ENCODE measurements at places on chromosomes 3 and 15.

GRCh38 chr15:61396235-61396919 lies 167.3 kb upstream of the RORA start:
- no peak for DNase-seq

DNA sequence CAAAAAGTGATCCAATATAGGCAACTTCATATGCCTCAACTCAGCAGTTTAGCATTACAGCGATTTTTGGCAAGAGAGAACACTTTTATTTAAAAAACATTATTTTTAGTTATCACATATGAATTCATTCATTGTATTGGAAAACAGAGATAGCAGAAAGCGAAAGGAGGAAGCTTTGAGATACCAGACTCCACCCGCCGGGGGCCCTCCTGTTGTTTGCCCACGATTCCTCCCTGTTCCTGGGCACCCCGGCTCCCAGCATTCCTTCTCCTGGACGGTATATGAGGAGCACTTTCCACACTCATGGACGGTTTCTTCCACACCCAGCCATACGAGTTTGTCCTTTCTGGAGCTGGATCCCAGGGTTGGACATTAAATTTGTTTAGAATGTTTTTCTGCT lies 18.2 kb downstream of the APBA2 start:
- no peak for DNase-seq

- no peak for DNase-seq
These were observed 372.6 kb downstream of the NR2F2 start for GRCh38 chr15:96703091-96703490.

DNA sequence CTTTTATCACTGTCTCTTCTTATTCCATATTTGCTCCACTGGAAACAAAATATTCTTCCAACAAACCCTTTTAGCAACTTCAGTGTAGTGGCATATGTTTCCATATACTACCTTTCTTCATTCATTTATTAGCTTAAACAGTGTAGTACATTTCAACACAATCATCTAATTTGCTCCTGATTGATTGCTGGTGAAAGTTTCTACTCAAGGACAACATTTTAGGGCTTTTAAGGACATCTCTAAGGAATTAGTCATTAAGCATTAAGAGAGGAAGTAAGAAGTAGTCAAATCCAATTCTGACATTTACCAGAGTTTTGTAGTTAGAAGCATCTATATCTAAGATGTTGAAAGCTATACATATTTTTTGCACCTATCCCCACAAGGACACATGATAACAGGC lies 55.8 kb downstream of the RSRC1 start:
- DNase-seq = no peak

DNA sequence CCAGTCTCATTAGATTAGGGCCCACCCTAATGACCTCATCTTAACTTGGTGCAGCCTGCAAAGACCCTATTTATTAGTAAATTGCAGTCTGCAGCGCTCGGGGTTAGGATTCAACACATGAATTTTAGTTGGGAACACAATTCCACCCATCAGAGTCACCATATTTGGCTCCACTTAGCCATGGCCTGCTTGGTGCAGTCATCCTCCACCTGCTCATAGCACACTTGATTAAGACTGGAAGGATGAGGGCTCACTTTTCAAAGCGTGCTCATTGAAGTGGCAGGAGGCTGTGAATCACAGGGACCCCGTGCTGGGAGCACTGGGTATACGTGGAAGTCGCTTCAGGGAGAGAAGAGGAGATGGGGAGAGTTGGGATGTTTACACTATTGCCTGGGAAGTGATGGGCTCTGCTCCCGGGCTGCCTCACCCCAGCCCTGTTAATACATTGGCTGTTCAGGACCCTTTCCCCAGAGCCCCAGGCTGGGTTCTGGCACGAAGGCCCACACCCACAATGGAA lies 68.2 kb downstream of the ASB7 start:
- DNase-seq = no peak

DNA sequence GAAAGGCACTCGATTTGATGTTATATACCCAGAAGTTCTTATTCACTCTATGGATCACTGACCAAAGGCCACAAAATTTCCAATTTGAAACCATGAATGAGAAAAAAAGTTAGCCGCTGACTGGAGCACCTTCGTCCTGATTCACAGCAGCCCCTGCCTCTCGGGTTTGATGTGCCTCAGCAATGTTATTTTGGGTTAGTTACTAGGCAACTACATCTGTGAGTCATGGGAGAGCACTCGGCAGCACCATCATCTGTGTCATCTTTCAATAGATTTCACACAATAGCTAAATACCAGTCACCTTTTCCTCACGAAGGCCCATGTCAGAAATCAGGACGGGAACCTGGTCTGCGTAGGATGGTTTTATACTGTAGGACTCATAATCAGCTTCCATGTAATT lies 269.2 kb downstream of the ZBBX start:
- peak; percentile 34 for DNase-seq

- no peak for DNase-seq
These were observed 2.8 kb upstream of the EIF4G1 start for GRCh38 chr3:184311633-184312032.

DNA sequence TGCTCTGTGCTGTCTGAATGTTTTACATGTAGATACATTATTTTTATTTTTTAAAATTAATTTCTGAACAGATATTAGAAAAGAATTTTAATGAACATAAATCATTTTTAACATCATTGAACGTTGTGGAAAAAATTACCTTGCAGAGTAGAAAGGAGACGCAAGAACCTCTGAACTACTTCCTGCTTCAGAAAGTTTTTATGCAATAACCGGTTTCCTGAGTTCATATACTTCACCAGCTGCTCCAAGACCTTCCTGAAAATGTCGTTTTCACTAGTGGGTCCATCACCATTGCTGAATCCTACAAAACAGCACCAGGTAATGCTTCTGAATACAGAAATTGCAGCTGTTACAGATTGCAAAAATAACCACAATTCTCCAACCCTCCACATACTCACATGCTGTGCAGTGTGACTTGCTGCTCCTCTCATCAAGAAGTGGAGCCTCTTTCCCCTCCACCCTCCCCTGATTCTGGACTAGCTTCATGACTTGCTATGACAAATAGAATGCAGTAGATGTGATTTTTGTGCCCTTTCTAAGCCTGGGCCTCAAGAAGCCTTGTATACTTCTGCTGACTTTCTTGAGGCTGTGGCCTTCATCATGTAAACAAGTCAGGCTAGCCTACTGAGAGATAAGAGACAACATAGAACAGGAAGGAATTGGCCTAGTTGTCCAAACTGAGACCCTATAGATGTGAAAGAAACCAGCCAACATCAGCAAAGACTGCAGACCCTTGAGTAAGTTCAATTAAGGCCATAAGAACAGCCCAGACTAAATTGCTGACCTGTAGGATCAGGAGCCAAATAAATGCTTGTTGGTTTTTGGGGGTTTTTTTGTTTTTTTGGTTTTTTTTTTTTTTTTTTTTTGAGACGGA lies 80.4 kb downstream of the TRANK1 start:
- DNase-seq = no peak

GRCh38 chr15:59300618-59301139 lies 72.0 kb downstream of the MYO1E start:
- no peak for DNase-seq

DNA sequence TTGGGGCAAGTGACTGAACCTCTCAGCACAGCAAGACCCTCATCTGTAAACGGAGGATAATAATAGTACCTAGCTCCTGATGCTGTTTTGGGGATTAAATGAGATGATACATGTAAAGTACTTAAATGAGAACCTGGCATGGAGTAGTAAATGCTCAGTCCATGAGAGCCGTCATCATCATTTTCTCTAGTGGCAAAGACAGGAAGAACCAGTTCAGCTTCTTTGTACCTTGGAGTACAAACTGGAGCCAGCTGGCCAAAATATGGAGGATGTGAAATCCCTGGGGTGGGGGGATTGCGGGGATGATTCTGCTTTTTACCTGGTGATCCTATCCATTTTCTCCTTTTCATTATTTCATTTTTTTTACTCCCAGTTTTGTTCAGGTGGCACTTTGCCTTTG lies 204.2 kb upstream of the LRRN1 start:
- DNase-seq = no peak

GRCh38 chr3:6753536-6753935 lies 107.4 kb upstream of the GRM7 start:
- no peak for DNase-seq

DNA sequence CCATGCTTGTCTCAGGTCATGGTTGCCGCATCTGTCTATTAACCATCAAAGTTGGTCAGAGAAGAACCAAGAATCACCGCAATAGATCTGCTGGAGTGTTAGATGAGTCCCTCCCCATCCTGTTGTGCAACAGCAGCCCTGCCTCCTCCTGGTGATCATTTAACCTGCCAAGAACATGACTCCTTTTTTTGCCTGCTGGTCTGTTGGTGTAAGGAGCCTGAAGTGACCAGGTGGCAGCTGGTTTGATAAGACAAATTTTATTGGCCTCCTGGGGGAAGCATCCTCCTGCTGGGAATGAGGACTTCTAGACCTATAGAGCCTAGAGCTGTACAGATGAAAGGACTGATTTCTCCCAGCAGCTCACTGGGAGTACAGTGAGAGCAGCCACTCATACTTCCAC lies 43.5 kb upstream of the RAF1 start:
- no peak for DNase-seq

DNA sequence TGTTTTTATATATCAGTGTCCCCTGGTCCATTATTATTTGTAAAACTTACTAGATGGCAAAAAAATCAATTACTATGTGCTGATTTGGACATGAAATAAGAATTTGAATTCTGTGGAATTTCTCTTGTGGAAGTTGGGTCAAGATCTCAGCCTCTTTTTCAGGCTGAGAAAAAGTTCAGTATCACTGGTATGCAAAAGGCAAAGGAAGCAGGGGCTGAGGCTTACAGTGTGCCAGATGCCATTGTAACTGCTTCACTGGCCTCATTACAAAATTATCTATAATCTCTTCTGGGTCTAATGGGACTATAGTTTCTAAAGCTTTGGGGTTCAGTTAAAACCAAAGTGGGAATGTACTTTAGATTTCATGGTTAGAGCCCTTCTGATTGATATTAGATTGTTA lies 125.9 kb upstream of the SLC7A14 start:
- DNase-seq = no peak

- no peak for DNase-seq
These were observed 21.7 kb upstream of the EPHB3 start for GRCh38 chr3:184539801-184540435.

DNA sequence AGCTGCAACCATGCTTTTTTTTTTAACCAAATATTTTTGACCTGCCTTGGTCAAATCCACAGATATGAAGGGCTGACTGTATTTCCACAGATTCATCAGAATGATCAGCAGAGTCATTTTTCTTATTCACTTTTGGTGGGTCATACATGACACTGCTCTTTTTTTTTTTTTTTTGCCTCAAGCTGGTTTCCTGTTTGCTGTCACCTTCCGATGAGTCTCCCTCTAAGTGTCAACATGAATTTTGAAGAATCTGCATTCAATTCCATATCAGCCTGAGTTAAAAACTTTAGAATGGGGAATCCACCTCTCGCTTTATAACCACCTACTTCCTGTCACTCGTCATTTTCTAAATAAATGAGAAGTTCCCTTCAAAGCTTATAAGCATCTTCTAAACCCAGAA lies 2.2 kb upstream of the SLC12A8 start:
- no peak for DNase-seq

GRCh38 chr15:25777037-25777436 lies 86.1 kb downstream of the ATP10A start:
- no peak for DNase-seq

GRCh38 chr15:59160880-59161593 lies 45.6 kb upstream of the LDHAL6B start:
- DNase-seq = peak; percentile 33

- no peak for DNase-seq
These were observed 375.3 kb downstream of the PLOD2 start for GRCh38 chr3:145785668-145786067.

GRCh38 chr15:26433818-26434217 lies 339.0 kb downstream of the GABRB3 start:
- no peak for DNase-seq

GRCh38 chr3:185936273-185936629 lies 1.6 kb downstream of the TRA2B start:
- peak; percentile 37 for DNase-seq

- peak; percentile 52 for DNase-seq
These were observed 315.0 kb upstream of the NR2E3 start for GRCh38 chr15:71495398-71495780.

GRCh38 chr15:73270366-73271097 lies 98.2 kb downstream of the HCN4 start:
- DNase-seq = no peak

DNA sequence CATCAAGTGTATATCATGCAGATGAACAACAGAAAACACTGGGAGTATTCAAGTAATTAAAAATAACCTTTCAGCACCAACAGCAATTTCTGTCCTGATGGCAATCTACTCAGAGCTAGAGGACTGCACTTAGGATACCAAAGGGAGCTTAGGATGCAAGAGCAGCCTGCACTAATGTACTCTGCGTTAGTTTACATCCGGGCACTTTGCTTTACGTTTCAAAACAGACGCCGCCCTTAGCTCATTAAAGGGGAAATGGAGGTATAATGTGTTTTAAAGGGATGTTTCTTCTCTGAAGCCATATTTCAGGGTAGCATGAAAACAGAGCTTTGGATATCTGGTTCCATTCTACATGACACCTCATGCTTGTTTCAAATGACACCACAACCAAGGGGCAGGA lies 14.0 kb upstream of the B3GNT5 start:
- no peak for DNase-seq

DNA sequence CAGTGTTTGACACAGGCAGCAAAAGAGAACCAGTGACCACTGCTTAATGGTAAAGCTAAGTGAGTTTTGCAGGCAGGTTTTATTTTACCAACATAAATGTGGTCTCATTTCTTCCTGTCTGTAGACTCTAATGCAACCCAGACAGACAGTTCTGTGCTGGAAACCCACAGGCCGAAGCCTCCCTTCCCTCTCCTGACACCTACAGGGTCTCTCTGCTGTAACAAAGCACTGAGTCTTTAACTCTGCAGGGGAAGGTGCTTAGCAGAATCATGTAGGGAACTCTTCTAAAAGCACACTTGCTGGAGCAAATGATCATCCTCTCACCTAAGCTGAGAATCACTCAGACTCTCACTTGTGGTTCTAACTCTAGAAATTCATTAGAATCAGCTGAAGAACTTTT lies 200.3 kb downstream of the KBTBD8 start:
- no peak for DNase-seq

GRCh38 chr15:62732078-62732477 lies 310.5 kb upstream of the TPM1 start:
- DNase-seq = no peak

- DNase-seq = no peak
These were observed 55.8 kb downstream of the LPP start for GRCh38 chr3:188209740-188210139.

GRCh38 chr3:165195241-165195639 lies 944 bp downstream of the SLITRK3 start:
- peak; percentile 37 for DNase-seq

- DNase-seq = no peak
These were observed 706.1 kb upstream of the GOLIM4 start for GRCh38 chr3:168801794-168802193.

Data from tongue (tissue), 3 donors.